ENCODE measurements at places on chromosomes 6 and 20.

DNA sequence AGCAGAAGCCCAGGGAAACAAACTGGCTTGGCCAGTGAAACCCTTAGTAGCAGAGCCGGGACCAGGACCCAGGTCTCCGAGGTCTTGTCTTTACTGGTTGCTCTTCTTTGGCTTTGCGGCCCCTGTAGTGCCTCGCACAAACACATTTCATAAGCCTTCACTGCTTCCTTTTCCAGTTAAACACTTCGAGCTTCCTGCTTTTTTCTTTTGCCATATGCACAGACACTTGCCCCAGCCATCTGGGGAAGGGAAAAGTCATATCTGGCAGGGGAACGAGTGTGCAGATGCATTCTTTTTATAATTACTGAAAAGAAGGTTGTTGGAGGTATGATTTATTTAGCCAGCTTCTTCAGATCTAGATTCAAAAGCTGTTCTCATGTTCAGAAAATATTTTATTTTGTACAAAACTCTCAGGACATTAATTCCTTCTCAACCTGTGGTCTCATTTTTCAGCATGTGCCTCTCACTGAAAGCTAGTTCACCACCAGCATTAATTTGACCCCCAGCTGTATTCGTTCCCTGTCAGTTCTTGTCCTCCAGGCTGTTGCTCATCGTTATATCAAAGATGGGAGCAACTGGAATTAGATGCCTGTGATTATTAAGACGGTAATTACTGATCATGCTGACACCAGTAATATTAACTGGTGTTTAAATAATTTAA lies 19.2 kb downstream of the KLHL32 start:
- DNase-seq, result no peak

DNA sequence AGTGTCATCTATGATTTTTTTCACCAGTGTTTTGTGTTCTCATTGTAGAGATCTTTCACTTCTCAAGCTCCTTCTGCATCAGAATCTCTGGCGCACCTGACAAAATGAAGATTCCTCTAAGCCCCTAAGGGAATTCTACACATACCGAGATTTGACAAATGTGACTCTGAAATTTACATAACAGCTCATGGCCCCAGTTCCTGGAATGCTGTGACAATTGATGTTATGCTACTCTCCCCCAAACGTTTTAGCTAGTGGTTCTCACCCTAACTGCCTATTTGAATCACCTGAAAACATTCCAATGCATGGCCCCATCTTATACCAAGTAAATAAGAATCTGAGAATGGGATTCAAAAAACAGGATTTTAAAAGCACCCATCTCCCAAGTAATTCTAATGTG lies 162.1 kb upstream of the FKBP1C start:
- no peak for DNase-seq

GRCh38 chr20:50202677-50203076 lies 12.0 kb downstream of the CEBPB start:
- no peak for DNase-seq

DNA sequence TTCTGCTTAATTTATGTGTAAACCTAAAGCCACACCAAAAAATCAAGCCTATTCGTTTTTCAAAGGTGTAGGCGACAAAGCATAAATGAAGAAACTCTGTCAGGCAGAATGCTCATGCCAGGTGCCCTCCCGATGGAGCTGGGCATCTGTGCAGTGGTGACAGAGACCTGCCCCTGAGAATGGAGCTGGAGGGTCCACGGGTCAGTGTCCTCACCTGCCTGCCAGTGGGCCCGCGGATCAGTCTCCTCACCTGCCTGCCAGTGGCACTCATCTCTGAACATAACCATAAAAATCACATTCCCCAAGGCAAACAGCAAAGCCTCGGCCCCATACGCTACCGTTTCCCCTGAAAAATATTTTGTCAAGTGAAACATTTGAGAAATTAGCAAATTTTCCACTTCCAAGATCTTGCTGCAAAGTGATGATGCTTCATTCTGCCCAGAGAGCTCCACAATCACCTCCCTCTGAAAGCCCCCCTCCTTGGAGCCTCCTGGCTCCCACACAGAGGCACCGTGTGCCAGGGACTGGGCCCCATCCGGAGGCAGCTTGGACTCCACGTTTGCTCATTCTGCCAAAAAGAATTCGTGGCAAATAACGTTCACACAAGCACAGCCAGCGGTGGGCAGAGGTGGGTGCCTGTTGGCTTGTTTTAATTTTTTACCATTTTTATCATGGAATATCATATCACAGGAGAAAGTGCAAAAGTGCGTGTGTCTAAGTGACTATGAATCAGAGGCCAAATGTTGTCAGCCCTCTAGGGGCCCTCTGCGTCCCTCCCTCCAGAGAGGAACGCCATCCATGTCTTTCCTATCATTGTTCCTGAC lies 88.8 kb downstream of the YTHDF1 start:
- DNase-seq, result no peak

DNA sequence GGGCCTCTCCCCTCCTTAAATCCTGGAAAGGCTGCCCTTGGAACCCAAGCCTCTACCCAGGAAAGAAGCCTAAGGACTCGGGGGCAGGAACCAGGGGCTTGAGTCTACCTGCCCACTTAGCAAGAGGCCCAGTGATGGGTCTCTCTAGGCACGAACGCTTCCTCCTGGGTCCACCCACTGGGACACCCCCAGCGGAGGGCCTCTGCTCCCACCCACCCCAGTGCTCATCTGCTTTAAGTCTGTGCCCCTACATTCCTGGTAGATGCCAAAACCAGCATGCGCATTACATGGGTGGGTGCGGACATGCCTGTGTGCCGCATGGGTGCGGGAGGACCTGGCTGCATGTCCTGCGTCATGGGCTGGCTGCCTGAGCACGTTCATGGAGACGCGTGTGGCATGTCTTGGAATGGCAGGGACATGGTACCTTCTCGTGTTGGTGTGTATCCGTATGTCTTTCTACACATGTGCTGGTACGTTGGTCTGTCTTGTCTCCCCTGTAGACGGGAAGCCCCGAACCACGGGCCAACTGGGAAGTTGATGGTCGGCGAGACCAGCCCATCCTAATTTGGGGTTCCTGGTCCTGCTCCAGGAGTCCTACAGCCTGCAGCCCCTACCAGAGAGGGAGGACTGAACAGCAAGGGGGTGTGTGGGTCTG lies 29.3 kb downstream of the SNPH start:
- no peak for DNase-seq

Measured in trophoblast cell (in vitro differentiated cells and primary cell).